AML-193 (cell line): ENCODE measurements at places on chromosomes 11 and 22.

DNA sequence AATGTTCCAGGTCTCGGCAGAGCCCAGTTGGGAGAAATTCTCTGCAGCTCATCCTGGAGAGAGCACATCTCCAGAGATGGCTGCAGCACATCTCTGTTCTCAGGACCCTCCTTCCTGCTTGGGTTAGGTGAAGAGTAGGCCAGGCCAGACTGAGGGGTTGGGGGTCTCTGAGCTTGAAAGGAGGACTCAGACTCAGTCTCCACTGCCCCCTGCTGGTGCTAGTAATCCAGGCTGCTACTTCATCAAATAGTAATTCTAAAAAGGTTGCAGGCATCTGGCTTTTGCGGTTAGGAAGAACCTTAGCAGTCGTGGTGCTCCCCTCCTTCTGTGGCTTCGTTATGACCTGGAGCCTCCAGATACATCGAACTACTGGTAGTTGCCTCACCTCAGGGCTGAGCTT is 9.7 kb downstream of the TUB start:
- DNase-seq: no peak

- peak; percentile 39 for DNase-seq
Measured at GRCh38 chr22:46070803-46071450, 79.4 kb upstream of the PPARA start.

DNA sequence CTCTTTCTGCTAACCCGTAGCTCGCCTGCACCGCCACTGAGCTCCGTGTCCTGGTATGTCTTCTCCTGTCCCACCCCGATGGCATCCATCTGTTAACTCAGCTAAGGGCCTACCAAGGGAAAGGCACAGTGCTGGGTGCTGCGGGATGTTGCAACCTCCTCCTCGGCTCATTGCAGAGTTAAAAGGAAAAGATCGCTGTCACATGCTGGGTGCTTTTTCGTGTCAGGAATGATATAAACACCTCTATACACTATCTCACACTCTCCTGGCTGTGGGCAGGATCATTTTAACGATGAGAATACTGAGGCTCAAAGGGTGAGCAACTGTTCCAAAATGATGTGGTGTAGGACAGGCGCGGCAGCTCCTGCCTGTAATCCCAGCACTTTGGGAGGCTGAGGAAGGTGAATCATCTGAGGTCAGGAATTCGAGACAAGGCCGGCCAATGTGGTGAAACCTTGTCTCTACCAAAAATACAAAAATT is 10.1 kb downstream of the TXN2 start:
- no peak for DNase-seq

- no peak for DNase-seq
Measured at GRCh38 chr11:72635933-72636332, 38.3 kb downstream of the PDE2A start.

- no peak for DNase-seq
Measured at GRCh38 chr22:44755417-44755816, 3.0 kb downstream of the ARHGAP8 start.

DNA sequence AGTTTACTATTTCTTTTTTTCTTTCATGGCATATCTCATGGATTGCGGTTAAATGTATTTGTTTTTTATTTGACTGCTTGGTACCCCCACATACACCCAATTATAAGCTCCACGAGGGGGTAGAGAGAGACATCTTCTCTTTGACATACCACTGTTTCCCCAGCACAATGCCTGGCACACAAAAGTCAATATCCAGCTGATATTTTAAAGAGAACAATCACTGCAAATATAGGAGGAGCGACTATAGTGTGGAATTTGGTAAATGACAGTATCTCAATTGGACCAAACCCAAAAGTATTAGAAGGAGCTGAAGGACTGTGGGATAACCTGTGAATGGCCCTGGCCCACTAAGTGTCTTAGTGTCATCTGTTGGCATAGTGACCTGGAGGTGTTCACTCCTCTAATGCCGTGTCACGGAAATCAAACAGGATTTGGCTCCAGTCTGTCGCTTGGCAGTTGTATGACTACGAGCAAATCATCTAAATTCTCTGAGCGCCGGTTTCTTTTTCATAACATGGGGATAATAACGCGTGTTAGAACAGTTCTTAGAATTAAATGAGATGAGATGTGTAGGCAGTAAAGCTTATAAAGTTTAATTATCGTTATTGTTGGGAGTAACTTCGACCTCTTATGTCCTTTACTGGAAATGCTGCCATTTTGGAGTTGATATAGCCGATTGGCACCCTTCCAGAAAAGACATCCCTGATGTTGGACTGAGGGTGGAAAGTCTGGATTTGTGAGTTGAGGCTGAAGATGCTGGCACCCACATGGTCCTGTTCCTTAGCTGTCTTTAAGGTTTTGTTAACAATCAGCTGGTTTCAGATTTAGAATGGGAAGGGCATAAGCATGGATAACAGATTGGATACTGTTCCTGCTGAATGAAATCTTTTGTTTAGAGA is 144.5 kb downstream of the DBX1 start:
- no peak for DNase-seq

- DNase-seq: no peak
Measured at GRCh38 chr11:72007089-72007476, 8.4 kb downstream of the IL18BP start.

DNA sequence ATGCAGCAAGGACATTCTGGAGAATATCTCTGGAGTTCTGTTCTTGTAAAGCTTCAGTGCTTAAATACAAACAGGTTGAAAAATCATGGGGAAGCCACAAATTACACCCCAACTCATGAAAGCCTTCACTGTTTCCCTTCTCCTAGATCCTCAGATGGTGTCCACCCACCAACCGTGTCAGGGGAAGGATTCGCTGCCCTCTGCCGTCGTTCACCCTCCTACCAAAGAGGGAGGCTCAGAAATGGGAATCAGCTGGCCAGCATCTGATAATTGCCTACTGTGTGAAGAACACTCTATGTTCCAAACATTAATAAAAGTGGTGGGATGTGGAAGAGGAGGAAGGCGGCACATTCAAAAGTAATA is 7.4 kb upstream of the HEPACAM start:
- no peak for DNase-seq

DNA sequence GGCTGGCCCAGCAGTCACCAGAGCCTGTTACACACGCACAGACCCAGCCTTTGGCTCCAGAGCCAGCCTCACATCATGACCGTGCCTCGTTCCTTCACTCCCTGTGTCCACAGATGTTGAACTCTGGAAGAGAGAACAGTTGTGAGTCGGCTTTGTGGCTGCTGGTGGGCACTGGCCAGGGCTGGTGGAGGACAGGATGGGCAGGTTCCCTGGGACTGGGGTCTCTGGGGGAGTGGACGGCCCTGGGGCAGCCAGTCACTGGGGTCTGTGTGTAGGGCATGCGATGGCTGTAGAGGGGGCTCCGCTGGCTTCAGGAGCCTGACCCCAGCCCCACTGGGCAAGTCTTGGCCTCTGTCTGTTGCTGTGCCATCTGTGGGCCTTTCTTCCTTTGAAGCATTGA is 1070.1 kb downstream of the BRD1 start:
- no peak for DNase-seq

- no peak for DNase-seq
Measured at GRCh38 chr11:6547177-6547576, 50.1 kb downstream of the DNHD1 start.

- no peak for DNase-seq
Measured at GRCh38 chr22:35782504-35782903, 64.8 kb downstream of the APOL5 start.

GRCh38 chr11:68956547-68957254 is 24.1 kb downstream of the MRGPRD start:
- no peak for DNase-seq

DNA sequence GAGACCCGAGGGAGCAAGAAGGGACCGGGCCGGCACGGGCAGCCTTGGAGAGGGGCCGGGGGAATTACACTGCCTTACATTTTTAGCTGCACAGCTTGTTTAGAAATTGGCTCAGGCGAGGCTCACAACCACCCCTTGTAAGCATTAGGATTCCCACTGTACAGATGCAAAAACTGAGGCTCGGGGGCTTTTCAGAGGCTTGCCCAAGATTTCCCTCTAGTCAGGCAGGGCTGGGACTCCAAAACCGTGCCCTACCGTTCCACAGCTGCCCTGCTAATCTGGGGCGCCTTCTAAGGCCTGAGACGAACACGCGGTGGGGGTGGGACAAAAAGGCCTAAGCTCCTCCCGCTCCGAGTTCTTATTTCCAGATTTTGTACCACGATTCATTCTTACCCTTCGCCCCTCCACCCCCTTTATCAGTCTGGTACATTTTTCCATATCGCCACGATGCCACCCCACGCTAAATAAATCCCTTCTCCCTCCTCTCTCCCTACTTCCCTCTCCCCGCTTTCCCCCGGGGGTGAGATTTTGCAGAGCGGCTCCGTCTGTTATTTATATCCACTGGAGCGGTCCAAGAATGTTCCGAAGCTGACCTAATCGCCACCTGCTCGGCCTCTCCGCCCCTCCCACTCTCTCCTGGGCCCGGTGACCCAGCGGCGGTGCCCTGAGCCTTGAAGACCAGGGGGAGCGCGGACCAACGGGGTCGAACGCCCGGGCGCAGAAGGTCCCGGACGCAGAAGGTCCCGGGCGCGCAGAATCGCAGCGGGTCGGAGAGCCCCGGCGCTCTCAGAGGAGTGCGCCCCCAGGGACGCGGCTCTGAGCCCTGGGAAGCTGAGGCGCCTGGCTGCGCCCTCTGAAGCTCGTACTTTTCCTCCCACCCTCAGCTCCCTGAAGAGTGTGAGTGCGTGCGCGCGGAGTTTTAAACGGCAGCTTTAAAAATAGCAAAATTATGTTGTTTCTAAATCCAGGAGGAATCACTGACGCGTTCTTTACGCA is 764 bp upstream of the PACSIN3 start:
- DNase-seq: no peak

DNA sequence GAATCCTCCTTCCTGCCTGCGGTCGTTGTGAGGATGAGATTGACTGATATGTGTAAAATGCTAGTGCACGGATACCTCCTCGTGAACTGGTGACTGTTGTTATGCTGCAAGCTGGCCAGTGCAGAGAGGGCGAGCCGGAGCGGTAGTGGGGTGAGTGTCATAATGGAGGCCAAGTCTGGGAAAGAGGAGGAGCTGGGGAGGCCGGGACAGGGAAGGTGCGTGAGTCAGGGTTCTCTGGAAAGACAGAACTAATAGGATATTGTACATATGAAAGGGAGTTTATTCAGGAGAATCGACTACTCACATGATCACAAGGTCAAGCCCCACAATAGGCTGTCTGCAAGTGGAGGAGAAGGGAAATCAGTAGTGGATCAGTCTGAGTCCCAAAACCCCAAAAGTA is 56.8 kb upstream of the FADD start:
- DNase-seq: no peak

DNA sequence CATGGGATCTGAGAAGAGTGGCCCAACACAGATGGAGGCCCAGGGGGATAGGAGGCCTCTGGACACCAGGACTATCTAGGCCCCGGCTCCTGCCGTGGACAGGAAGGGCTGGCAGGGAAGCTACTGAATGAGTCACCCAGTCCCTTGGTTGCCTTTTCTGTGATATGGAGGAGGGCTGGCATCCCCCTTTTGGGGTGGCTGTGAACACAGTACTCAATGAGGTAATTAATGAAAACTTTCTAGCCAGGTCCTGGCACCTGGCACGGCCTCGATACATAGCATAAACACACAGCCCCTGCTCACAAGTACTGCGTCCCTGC is 163.2 kb downstream of the CHST1 start:
- DNase-seq: no peak

DNA sequence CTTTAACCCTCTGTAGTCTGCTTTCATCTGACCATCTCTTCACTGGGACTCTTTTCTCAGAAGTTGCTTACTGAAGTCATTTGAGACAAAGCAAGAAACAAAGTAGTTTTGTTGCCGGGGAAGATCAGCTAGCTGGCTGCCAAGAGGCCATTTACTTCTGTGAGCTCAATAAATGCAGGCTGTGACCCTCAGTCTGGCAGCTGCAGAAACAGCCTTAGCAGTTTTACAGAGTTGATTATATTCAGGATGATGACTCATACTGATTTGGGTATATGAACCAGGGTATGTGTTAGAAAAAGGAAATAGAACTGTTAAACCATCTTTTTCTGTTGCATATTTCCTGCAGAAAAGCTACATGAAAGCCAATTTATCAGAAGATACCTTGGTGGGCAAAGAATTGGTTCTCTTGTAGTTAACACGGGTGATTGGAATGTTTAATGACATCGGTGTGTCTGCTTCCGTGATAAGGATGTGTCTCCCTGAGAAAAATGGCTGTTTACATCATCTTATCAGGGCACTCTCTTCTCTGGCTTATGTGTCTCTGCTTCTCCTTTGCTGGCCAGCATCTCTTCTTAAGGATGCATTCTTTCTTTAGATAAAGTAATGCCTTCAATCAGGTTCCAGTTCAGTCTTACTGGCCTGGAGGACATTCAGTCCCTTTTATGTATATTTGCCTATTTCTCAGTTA is 18.5 kb downstream of the FIBIN start:
- no peak for DNase-seq

GRCh38 chr11:122751292-122752070 is 86.8 kb upstream of the CRTAM start:
- DNase-seq: no peak

GRCh38 chr11:87832211-87832610 is 343.0 kb downstream of the RAB38 start:
- DNase-seq: no peak

GRCh38 chr22:46684706-46685105 is 53.3 kb downstream of the CERK start:
- no peak for DNase-seq
